ENCODE measurements at places on chromosomes 5 and 9.

GRCh38 chr5:154118893-154119336 lies 71.6 kb upstream of the GALNT10 start:
- peaks cover 12% of the 10 kb centered on the region for H3K27me3 ChIP-seq
- H3K27ac ChIP-seq: no peak overlapping the region
- H3K36me3 ChIP-seq: peaks cover 3% of the 10 kb centered on the region
- no peak for DNase-seq
- no peaks in the 10 kb centered on the region for H3K4me1 ChIP-seq

GRCh38 chr5:56191656-56192055 lies 41.5 kb downstream of the ANKRD55 start:
- H3K4me1 ChIP-seq: peaks cover 9% of the 10 kb centered on the region
- no peak for DNase-seq
- no peaks in the 10 kb centered on the region for H3K27me3 ChIP-seq
- no peaks in the 10 kb centered on the region for H3K36me3 ChIP-seq
- no peak overlapping the region for H3K4me3 ChIP-seq
- no peak overlapping the region for H3K27ac ChIP-seq

DNA sequence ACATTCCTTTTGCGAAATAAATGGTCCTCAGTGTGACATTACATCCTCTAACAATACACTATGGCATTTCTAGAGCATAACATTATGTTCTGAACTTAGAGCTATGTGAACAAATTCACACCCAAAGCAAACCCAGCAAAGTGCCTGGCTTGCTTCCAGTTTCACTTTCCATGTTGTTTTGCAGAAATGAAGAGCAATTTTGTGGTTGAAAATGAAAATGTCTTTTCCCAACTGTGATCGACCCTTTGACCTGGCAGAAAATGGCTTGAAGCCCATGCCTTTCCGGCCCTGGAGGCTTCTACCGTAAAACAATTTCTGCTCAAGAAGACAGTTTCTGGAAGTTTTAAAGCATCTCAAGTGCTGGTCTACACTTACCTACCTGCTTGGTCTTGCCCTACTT lies 344.7 kb upstream of the RGMB start:
- no peaks in the 10 kb centered on the region for H3K4me1 ChIP-seq
- peaks cover 5% of the 10 kb centered on the region for H3K27me3 ChIP-seq
- no peaks in the 10 kb centered on the region for H3K36me3 ChIP-seq
- no peak overlapping the region for H3K4me3 ChIP-seq
- H3K27ac ChIP-seq: no peak overlapping the region

- H3K36me3 ChIP-seq: no peaks in the 10 kb centered on the region
- no peak overlapping the region for H3K4me3 ChIP-seq
- H3K4me1 ChIP-seq: no peaks in the 10 kb centered on the region
Measured at GRCh38 chr5:44603496-44604272, 205.1 kb upstream of the MRPS30 start.

- H3K27ac ChIP-seq: no peak overlapping the region
- no peak for DNase-seq
- H3K36me3 ChIP-seq: no peaks in the 10 kb centered on the region
- no peaks in the 10 kb centered on the region for H3K4me1 ChIP-seq
- H3K27me3 ChIP-seq: peaks cover 15% of the 10 kb centered on the region
Measured at GRCh38 chr9:14723301-14723700, 768 bp upstream of the CER1 start.

GRCh38 chr9:125190361-125190801 lies 778 bp upstream of the PPP6C start:
- H3K4me3 ChIP-seq: peak overlapping the region; percentile 93
- peaks cover 72% of the 10 kb centered on the region for H3K4me1 ChIP-seq
- H3K36me3 ChIP-seq: peaks cover 9% of the 10 kb centered on the region
- peak overlapping the region; percentile 89 for H3K27ac ChIP-seq

DNA sequence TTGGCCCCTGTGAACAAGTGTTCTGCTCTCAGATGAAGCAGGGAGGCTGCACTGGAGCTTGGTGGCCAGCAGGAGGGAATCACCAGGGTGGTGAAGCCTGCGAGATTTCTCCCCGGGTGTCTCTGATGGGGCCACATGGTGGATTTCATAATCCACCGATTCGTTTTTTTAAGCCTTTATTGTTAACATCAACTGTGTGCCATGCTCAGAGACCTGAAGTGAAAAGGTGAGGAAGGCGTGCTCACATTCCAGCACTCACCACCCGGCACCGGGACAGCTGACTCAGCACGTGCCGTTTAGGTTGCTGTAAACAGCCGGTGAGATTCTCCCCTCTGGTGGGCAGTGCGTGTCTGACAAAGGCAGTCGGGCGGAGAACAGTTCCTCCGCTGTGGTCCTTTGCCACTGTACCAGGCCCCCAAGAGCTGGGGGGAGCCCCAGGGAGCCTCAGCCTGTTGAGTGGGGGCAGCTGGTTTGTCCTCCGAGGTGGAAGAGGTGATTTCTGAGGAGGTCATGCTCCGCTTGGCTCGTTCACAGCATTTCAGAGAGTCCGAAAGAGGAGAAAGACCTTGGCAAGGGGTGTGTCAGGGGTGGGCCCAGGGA lies 12.7 kb upstream of the AHRR start:
- no peak overlapping the region for H3K4me3 ChIP-seq
- peaks cover 20% of the 10 kb centered on the region for H3K36me3 ChIP-seq
- H3K27ac ChIP-seq: no peak overlapping the region
- H3K4me1 ChIP-seq: peaks cover 2% of the 10 kb centered on the region

- H3K27ac ChIP-seq: no peak overlapping the region
- peaks cover 19% of the 10 kb centered on the region for H3K4me1 ChIP-seq
- H3K27me3 ChIP-seq: no peaks in the 10 kb centered on the region
- DNase-seq: no peak
- no peaks in the 10 kb centered on the region for H3K36me3 ChIP-seq
Measured at GRCh38 chr9:98255061-98255577, 330 bp downstream of the TBC1D2 start.

GRCh38 chr5:56175021-56175420 lies 58.1 kb downstream of the ANKRD55 start:
- H3K27me3 ChIP-seq: no peaks in the 10 kb centered on the region
- no peaks in the 10 kb centered on the region for H3K36me3 ChIP-seq
- H3K4me3 ChIP-seq: no peak overlapping the region

DNA sequence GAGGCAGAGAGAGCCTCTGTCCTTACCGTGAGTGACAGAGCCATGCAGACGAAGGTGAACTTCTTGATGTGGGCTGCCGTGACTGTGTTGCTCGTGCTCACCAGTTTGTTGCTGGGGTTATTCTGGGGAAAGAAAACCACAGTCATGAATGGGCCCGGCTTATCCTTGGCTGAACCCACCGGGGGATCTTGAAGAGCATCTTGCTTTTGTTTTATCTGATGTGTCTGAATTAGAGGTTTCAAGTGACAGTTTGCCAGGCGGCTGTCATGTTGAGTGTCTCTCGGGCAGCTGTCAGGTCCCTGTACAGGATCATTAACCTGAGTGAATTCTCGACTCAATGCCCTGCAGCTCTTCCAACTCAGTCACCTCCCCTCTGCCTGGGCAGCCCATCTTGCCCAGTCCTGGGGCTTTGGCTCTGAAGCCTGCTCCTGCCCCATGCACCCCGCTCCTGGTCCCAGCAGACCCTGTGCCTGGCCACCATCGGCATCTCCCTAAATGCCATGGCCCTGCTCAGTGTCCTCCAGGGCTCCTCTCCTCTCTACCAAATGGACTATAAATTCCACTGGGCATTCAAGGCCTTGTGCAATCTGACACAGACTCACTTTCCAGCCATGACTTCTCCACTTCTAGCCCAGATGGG lies 77.4 kb downstream of the OTULIN start:
- DNase-seq: no peak
- peak overlapping the region; percentile 3 for H3K27ac ChIP-seq
- H3K36me3 ChIP-seq: peaks cover 26% of the 10 kb centered on the region
- H3K4me1 ChIP-seq: peaks cover 22% of the 10 kb centered on the region
- no peak overlapping the region for H3K4me3 ChIP-seq

DNA sequence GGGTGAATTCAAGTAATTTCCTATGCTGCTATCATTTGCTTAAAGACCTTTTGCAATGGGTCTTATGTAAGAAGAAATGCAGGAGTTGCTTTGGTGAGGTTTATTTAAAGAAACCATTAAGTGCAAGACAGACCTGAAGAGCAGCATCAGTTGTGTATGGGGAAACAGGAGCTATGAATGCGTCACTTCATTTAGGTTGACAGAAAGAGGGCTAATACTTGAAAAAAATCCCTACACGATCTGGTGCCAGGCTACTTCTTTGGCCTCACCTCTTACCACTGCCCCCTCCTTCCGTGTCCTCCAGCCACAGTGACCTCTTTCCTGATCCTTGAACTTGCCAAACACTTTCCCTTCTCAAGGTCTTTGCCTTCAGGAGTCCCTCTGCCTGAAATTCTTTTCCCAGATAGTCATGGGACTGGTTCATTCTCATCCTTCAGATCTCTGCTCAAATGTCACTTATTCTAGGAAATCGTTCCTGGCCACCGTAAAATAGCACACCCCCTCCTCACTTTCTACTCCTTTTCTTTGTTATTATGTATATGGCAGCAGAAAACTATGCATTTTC lies 1.4 kb upstream of the JAK2 start:
- no peaks in the 10 kb centered on the region for H3K27me3 ChIP-seq
- H3K36me3 ChIP-seq: peaks cover 5% of the 10 kb centered on the region
- peak overlapping the region; percentile 91 for H3K4me3 ChIP-seq
- H3K4me1 ChIP-seq: peaks cover 67% of the 10 kb centered on the region
- DNase-seq: no peak

GRCh38 chr9:133771486-133772482 lies 33.6 kb upstream of the SARDH start:
- H3K27me3 ChIP-seq: no peaks in the 10 kb centered on the region
- H3K36me3 ChIP-seq: peaks cover 16% of the 10 kb centered on the region
- H3K27ac ChIP-seq: no peak overlapping the region
- no peaks in the 10 kb centered on the region for H3K4me1 ChIP-seq

GRCh38 chr9:92762196-92762595 lies 2.4 kb downstream of the BICD2 start:
- no peaks in the 10 kb centered on the region for H3K27me3 ChIP-seq
- H3K36me3 ChIP-seq: no peaks in the 10 kb centered on the region
- peaks cover 52% of the 10 kb centered on the region for H3K4me1 ChIP-seq
- H3K4me3 ChIP-seq: peak overlapping the region; percentile 86
- peak overlapping the region; percentile 67 for H3K27ac ChIP-seq

- no peak overlapping the region for H3K4me3 ChIP-seq
- DNase-seq: no peak
- peaks cover 5% of the 10 kb centered on the region for H3K4me1 ChIP-seq
- no peak overlapping the region for H3K27ac ChIP-seq
- H3K36me3 ChIP-seq: no peaks in the 10 kb centered on the region
Measured at GRCh38 chr5:10289353-10289752, 18.3 kb downstream of the CMBL start.

DNA sequence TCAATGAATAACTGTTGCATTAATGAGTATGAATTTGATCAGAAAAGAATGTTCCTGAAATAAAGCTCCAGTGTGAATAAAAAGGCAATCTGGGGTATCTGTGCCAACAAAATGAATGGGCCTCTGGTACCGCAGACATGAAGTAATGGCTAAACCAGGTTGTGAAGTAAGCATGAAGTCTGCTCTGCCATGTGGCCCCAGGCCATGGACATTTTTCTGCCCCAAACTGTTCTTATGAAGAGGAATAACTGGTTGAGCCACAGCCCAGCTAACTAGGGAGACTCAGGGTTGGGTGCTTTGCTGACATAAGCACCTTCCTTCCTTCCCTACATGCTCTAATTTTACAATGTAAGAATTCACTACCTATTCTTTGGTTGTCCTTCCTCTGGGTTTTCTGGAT lies 147.4 kb upstream of the LRRTM2 start:
- H3K4me3 ChIP-seq: no peak overlapping the region
- DNase-seq: no peak
- no peak overlapping the region for H3K27ac ChIP-seq
- H3K4me1 ChIP-seq: peaks cover 5% of the 10 kb centered on the region
- H3K36me3 ChIP-seq: peaks cover 36% of the 10 kb centered on the region

DNA sequence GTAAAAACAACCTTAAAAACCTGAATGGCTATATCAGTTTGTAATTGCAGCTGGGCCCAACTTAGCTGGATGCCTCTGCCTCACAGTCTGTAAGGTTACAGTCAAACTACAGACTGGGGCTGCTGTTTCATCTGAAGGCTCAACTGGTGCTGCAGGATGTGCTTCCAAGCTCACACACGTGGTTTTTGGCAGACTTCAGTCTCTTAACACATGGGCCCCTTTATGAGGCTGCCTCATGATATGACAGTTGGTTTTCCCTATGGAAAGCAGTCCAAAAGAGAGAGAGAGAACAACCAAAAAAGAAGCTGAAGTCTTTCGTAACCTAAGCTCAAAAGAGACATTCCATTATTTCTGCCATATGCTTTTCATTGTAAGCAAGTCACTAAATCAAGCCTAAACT lies 27.4 kb downstream of the CTSL start:
- no peak for DNase-seq
- no peak overlapping the region for H3K4me3 ChIP-seq
- no peaks in the 10 kb centered on the region for H3K36me3 ChIP-seq
- no peak overlapping the region for H3K27ac ChIP-seq

- H3K27ac ChIP-seq: no peak overlapping the region
- H3K4me3 ChIP-seq: no peak overlapping the region
- no peaks in the 10 kb centered on the region for H3K27me3 ChIP-seq
- no peaks in the 10 kb centered on the region for H3K4me1 ChIP-seq
Measured at GRCh38 chr9:120212153-120212852, 367.7 kb downstream of the CDK5RAP2 start.

DNA sequence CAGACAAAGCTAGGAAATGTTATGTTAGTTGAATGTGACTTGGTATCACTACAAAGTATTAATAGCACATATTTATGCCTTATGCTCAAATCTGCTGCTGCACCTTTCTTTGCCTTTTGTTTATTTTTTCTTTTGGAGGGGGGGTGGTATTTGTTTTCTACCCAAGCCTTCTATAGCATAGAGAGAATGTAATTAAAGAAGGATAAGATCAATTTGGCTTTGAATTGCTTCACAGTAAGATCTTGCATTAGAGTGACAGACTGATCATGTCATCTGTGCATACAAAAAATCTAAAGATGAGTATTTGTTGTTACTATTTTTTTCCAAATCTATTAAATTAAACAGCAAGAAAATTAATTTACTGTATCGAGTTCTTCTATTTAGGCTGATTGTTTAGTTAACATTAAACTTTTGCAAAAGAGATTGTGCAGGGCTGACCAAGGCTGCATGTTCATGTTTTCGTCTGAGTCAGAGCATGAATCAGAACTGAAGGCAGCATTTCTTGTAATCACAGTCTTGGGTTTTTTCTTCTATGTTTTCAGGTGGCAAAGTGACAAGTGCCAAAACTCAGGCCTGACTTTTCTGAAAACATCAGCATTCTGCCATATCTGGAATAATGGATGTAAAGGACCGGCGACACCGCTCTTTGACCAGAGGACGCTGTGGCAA lies 1007.1 kb upstream of the WWC1 start:
- no peaks in the 10 kb centered on the region for H3K36me3 ChIP-seq
- H3K4me1 ChIP-seq: no peaks in the 10 kb centered on the region
- no peaks in the 10 kb centered on the region for H3K27me3 ChIP-seq

- H3K27me3 ChIP-seq: no peaks in the 10 kb centered on the region
- H3K36me3 ChIP-seq: no peaks in the 10 kb centered on the region
- no peak overlapping the region for H3K27ac ChIP-seq
- H3K4me1 ChIP-seq: no peaks in the 10 kb centered on the region
- DNase-seq: no peak
Measured at GRCh38 chr5:147586221-147586620, 76.4 kb upstream of the DPYSL3 start.

GRCh38 chr9:114216081-114216480 lies 60.7 kb downstream of the COL27A1 start:
- no peaks in the 10 kb centered on the region for H3K27me3 ChIP-seq
- no peak overlapping the region for H3K27ac ChIP-seq
- no peak overlapping the region for H3K4me3 ChIP-seq

GRCh38 chr5:160128632-160129031 lies 9.4 kb upstream of the PWWP2A start:
- peaks cover 1% of the 10 kb centered on the region for H3K27me3 ChIP-seq
- no peak overlapping the region for H3K4me3 ChIP-seq

- H3K36me3 ChIP-seq: no peaks in the 10 kb centered on the region
- no peaks in the 10 kb centered on the region for H3K27me3 ChIP-seq
- DNase-seq: peak; percentile 19
- peak overlapping the region; percentile 21 for H3K4me3 ChIP-seq
- H3K27ac ChIP-seq: peak overlapping the region; percentile 64
Measured at GRCh38 chr5:80083101-80083890, 48.1 kb downstream of the THBS4 start.

All from activated naive CD8-positive, alpha-beta T cell treated with anti-CD3 and anti-CD28 coated beads, Interleukin-2, amount 50 U/mL, for 24 hours (primary cell).